Femur (tissue), 1 donor: ENCODE measurements at places on chromosomes 3 and 15.

GRCh38 chr3:160451602-160452001 is 2.0 kb upstream of the TRIM59 start:
- no peak for DNase-seq

- no peak for DNase-seq
Observed at GRCh38 chr15:84818261-84819131, 1.3 kb downstream of the ALPK3 start.

GRCh38 chr3:182182531-182182968 is 470.8 kb downstream of the SOX2 start:
- DNase-seq: no peak

DNA sequence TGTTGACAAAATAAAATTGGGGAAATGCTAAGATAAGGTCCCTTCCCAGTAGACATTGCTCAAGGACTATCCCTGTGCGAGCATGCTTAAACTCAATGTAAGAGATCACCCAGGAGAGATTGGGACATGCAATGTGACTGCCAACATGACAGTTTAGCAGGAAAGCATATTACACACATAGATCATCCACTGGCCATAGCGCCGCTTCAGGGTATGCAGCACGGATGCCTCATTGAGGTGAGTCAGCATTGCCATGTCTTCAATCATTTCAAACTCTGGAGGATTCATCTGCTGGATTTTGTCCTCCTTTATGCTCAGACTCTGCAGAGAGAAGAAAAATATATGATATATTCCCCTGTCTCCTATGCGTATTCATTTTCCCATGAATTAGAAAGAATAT is 8.9 kb downstream of the MYH15 start:
- DNase-seq: no peak

GRCh38 chr3:157070678-157070999 is 89.3 kb downstream of the CCNL1 start:
- no peak for DNase-seq

- peak; percentile 27 for DNase-seq
Observed at GRCh38 chr15:66912001-66912400, 153.4 kb upstream of the SMAD3 start.
